ENCODE measurements at places on chromosomes 7 and 10. TPM values are rescaled to one million over a fixed set of nuclear protein-coding genes. Genes with fewer than 3 reads are reported as not detected.

The SYT15 gene
- total RNA-seq, result not detected

The ACTR3C gene
- 45.9 TPM for total RNA-seq

The RPEL1 gene
- total RNA-seq, result 0.05 TPM

The PDE6C gene
- not detected for total RNA-seq

The ANXA11 gene
- 311 TPM for total RNA-seq
